GM12878 (cell line): ENCODE measurements at places on chromosomes 12 and 14. TPM values are rescaled to one million over a fixed set of nuclear protein-coding genes. Genes with fewer than 3 reads are reported as not detected.

MMAB gene
- 51.7 and 59.3 TPM in 2 replicates for total RNA-seq

FAM90A1 gene
- 0.62 and 0.66 TPM in 2 replicates for total RNA-seq

GRCh38 chr14:101198398-101199027 lies 295.0 kb upstream of the RTL1 start:
- no peak for DNase-seq

- no peak overlapping the region for H3K27ac ChIP-seq
- no peak for DNase-seq
- H3K36me3 ChIP-seq = no peaks in the 10 kb centered on the region
Observed at GRCh38 chr14:106831322-106831720, 1304.9 kb downstream of the TMEM121 start.

GRCh38 chr14:85416771-85417170 lies 113.2 kb upstream of the FLRT2 start:
- H3K36me3 ChIP-seq = no peaks in the 10 kb centered on the region
- H3K4me1 ChIP-seq = no peaks in the 10 kb centered on the region
- DNase-seq = no peak
